ENCODE measurements at places on chromosomes 3 and 15.

- DNase-seq = no peak
Measured at GRCh38 chr3:171285287-171285686, 174.9 kb downstream of the TNIK start.

- no peak for DNase-seq
Measured at GRCh38 chr3:8651418-8652323, 7.1 kb upstream of the SSUH2 start.

DNA sequence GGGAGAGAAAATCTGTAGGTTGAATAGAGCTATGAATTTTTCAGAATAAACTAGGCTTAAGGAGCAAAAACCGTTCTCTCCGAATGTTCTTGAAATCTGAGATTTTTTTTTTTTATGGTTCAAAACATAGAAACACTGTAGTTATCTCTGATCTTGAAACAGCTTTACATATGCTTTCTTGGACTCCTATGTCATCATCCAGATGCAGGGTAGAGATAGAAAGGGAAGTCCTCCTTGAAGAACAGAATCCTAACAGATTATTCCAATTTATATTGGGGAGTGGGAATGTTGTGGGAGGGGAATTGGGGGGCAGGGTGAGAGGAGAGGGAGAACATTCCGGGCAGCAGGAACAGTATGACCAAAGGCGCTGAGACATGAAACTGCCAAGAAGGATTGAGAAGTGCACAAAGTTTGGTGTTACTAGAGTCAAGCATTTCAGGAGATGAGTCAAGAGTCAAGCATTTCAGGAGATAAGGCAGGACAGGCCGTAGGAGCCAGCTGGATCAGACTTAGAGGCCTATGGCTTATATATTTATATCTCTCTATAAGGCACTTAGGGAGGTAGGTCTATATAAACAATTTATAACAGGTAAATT is 21.9 kb upstream of the ST3GAL6 start:
- no peak for DNase-seq

DNA sequence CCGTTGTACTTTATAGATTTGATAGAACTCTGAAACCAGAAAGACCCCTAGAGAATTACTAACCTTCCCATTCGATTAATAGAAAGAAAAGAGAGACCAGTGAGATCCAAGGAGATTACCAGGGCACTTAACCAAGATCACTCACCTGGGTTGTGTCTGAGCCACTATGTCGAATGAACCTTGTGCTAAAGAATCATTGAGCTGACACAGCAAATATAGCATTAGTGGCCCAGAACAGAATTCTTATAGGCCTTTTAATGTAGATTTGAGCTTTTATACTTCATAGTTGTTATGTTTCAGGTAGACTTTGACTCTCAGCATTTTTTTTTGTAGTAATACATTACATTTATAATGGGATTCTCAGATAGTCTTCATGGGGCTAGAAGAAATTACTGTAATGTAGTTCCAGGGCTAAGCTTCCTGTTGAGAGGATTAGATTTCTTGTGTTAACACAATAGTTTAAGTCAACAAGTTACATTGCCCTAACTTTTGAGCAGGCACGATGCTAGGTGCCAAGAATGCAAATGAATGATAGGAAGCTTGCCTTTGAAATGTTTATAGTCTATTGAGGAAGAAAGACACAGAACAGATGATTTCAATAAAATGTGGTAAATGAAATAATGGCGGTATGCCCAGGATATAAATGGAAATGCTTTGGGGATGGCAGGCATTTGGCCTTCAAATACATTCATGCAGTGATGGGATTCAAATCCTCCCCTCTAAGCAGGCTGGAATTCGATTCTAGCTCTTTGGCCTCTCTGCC is 24.4 kb upstream of the ABHD10 start:
- DNase-seq = no peak

DNA sequence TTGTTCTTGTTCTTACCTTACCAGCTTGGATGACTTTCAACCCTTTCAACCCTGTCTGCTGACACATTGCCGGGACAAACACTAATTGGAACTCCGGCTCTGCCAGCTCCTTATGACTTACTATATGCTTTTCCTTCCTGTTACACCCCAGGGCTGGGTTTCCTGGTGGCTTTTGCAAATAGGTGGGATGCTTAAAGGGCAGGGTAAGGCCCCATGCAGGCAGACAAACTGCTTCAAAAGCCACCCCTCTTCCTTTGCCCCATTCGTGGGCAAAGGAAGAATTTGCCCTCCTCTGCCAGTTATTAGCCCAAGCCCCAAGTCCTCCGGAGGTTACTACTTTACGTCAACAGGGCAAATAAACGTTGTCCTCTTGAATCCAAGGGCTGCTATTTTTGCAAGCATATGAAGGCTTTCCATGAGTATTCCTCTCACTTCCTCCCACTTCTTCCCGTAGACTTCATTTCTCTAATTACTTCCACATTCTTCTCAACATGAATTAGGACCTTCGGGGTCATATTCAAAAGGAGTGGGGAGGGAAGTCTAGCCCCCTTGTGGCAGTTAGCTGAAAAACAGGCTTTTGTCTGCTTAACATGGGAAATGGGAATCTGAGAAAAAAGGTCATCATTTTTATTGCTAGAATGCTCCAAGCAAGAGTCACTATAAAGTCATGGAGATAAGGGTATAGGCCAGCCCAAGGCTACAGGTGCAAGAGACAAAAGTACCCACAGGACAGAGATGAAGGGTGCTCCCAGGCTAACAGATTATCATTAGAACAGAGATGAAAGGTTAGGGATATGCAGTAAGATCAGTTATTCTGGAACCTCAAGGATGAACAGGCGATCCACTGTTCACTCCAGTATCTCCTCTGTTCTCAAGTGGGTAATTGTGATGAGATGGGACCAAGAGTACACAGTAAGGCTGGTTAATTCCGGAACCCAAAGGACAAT is 56.3 kb upstream of the FSTL1 start:
- no peak for DNase-seq

- no peak for DNase-seq
Measured at GRCh38 chr3:52087731-52088130, 31.4 kb upstream of the DUSP7 start.

- no peak for DNase-seq
Measured at GRCh38 chr3:33187368-33187634, 31.3 kb downstream of the SUSD5 start.

- DNase-seq = no peak
Measured at GRCh38 chr3:25831578-25831977, 41.7 kb downstream of the OXSM start.

DNA sequence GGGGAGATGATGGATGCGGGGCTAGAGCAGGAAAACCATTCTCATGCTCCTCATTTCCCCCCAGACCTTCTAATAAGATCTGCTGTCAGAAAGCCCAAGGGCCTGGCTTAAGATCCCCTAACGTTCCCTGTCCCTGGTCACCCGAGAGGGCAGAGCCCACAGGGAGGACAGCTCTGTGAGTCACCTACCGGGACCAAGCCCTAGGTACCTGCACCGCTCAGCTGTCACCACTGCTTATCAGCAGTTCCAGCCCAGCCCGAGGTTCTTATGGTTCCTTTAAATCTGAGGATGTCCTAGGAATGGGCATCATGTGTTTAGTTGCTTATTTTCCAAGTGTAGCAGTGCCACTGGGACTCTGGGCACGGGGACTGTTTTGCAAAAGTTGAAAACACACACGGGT is 53.0 kb downstream of the ATP10A start:
- DNase-seq = no peak

DNA sequence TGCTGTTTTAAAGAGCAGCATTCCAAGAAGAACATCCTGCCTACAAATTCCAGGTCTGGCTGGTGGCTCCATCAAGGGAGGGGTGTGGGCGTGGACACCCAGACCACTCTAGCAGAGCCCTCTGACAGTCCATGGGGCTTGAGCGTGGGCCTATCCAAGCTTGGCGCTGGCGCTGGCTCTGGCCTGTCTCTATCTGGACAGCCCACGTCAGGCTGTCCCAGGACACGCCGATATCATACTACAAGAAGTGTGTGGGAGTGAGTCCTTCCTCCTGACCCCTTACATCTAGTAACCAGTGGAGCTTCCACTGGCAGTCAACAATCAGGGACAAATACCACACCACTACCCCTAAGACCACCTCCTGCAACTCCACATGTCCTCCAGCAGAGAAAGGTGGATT is 17.1 kb upstream of the DUSP7 start:
- DNase-seq = no peak

- DNase-seq = no peak
Measured at GRCh38 chr3:119456469-119456868, 6.9 kb downstream of the TMEM39A start.

DNA sequence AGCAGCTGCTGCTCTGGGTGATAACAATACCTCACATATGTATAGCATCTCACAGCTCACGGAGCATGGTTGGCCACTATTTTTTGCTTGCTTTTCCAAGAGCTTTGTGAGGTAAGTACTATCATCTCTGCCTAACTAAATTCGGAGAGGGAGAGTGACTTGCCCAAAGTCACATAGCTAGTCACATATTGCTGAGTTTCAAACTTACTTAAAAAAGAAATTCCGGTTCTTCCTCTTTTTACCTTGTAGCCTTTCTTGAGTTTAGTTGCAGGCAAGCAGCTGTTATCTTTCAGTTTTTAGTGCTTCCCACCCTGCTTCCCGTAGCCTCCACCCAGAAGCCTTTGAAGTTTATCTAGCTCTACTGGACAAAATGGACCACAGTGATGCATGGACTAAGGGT is 309.2 kb downstream of the PDCD6IP start:
- no peak for DNase-seq

DNA sequence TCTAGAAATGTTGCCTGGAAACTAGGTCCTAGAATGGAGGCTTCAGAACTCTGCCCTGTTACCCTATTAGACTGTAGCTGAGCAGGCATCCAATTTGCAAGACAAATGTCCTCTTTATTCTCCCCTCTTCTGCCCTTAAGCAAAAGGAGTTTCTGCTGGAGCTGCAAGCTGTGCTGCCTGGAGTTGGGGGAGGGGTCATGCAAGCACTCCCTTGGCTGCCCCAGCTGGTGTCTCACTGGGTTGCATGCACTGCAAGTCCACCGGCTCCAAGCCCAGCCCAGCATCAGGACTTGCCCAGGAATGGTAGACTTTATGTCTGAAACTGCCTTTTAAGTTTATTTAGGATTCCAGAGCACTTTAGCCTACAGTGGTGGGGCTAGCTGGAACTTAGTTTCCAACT is 15.7 kb upstream of the RBP2 start:
- DNase-seq = no peak

DNA sequence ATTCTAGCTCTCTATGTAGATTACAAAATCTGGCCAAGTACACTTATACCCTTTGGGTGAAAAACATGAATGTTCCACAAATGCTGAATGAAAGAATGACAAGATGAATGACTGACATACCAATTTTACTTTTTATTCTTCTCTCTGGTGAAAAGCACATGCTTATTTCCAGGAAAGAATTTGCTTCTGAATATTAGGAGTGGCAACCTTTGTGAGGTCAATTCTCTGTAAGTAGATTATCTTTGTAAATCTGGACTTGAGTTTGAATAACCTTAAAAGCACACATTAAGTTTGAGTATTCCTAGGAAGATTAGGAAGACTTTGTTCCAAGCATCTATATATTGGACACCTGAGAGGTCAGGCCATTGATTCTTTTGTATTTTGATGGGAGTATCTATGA is 78.1 kb upstream of the P2RY1 start:
- DNase-seq = no peak

DNA sequence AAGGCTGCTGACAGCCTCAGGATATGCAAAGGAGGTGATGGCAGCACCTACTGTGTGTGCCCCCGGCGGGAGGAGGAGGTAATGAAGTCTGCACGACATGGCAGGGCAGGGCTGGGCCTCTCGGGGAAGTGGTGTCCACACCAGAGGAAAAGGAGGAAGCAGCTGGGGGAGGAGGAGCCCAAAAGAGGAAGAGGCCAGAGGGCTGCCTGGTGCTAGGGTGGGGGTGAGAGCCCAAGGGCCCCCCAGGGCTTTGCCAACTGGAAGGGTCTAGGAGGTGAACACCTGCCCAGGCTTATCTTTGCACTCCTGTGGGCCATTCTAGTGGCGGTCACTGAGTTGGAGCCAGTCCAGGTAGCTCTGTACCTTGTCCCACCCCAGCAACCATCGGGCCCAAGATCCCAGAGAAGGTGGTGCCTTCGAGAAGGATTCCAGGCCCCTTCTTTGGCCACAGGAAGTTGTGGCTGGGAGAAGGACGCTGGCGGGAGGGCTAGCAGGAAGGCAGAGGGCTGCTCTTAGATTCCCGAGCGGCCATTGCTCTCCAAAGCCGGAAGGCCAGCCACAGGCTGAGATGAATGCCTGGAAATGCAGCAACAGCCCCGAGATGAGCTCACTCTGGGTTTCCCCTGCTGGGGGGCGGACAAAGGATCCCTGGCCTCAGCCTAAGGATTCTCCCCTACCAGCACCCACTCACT is 7.0 kb downstream of the GNAI2 start:
- DNase-seq = no peak

DNA sequence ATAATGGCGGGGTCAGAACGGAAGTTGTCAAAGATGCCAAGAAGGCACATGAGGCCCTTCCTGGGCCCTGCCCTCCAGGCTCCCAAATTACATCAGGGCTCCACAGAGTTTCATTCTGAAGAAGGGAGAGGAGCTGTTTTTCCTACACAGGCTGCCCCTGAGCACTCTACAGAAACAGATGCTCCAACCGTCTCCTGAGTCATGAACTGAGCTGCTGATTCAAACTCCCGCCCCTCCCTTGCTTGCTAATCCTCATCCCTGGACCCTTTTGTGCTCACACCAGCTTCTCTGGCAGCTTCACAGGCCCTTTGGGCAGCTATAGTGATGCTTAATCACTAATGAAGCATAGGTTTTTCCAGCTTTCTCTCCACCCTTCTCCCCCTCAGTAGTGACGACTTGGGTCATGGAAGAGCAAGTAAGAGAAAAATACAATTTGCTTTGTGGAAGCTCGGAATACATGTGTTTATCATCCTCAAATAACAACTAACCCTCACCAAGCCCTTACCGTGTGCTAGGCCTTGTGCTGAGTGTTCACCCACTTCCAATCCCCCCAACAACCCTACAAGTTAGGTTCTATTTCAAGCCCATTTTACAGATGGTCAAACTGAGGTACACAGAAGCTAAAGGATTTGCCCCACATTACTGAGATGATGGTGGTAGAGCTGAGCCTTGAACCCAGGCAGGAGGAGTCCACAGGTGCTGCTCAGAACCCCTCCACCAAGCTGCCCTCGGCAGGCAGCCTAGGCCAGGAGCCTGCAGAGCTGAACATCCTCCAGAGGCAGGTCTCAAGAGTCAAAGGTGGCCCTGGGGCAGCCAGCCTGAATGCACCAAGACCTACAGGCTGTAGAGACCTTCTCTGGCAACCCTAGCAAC is 21.9 kb downstream of the MEGF11 start:
- no peak for DNase-seq

DNA sequence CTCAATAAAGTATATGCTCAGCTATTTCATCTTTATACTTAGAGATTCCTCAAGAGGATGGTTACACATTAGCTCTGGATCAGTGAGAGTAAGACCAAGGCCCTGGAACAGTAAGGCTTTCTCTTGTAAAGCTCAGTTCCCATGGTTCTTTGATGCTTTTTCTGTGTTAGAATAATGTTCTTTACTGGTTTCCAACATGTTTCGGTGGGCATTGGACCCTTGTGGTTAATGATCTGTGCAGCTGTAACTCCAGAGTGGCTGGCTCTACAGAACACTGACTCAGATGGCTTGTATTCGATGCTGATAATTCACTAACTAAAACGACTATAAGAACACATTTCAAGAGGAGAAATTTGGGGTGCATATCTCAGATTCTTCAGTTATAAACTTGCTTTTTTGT is 114.7 kb downstream of the AKAP13 start:
- no peak for DNase-seq

Measured in stimulated activated CD4-positive, alpha-beta T cell treated with anti-CD3 and anti-CD28 coated beads, Interleukin-1b, Interleukin-23, amount 100 ng/mL, for 24 hours (primary cell).